ENCODE measurements at places on chromosomes 7 and 10. TPM values are rescaled to one million over a fixed set of nuclear protein-coding genes. Genes with fewer than 3 reads are reported as not detected.

DNA sequence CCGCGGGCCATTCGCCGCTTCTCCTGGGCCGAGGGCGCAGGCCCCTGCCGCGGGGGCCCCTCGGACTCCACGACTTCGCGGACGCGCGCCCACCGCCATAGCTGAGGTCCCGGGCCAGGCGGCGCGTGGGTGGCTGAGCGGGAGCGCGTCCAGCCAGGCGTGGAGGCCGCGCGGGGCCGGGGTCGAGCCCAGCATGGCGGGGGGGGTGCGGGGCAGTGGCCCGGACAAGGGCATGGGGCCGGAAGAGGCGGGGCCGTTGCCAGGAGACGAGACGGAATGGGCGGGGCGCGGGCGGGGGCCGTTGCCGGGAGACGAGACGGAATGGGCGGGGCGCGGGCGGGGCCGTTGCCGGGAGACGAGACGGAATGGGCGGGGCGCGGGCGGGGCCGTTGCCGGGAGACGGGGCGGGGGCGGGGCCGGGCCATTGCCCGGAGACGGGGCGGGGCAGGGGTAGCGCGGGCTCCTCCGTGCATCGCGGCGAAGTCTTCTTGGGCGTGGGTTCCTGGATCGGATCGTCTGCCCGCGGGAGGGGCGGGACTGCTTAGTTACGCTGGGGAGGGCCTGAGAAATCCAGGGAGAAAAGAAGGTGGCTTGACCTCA lies 14.8 kb downstream of the ADAM8 start:
- DNase-seq = peak; percentile 78

The SEMA3A gene
- 4.3 TPM for total RNA-seq

DNA sequence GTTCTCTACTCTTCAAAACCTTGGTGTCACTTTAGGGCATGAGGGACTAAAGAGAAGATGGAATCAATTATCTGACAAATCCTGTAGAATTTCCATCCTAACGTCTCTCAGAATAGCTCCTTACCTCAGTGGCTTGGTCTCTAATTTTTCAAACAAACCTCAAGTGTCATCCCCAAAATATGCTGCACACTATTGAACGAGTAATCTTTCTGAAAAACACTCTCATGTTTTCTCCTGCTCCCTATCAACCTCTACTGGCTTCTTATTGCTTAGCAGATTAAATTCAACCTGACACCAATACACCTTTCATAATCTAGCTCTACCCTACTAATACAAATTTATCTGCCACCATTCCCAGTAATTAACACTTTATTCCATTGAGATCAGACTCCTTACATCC lies 8.5 kb downstream of the CNOT4 start:
- no peak for DNase-seq

- no peak for DNase-seq
These were observed 133.0 kb downstream of the PTPRN2 start for GRCh38 chr7:158454631-158455030.

DNA sequence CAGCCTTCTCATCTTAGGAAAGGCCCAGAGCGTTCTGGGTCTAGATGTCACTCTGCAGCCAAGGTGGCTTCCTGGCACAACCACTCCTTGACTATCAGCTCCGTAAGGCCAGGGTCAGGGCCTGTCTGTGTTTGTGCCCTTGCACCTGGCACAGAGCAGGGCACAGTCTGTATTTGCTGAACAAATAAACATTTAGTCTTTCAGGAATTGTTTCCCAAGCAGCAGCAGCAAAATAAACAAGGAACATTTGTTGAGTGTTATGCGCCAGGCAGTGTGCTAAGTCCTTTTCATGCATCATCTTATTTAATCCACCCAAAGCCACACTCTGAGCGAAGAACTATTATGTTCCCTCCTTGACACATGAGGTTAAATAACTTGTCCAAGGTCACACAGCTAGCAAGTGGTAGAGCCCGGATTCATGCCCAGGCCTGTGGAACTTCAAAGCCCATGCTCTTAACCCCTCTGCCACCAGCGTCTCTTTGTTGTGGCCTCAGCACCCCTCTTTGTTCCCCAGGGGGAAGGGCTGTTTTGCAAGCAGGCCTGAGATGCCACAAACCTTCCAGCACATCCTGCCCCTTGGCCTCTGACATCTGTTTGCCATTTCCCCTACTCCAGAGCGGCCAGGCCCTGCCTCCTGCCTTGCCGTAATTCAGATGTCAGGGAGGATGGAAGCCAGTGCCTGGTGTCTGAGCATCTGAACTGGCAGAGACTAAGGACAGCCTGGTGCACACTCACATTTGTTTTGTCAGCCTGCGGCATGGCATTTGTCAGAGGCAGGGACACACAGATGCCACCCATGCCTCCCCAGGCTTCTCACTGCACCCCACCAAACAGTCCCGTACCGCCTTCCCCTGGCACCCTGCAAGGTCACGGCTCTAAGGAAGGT lies 325.8 kb upstream of the ZMIZ1 start:
- peak; percentile 84 for DNase-seq

DNA sequence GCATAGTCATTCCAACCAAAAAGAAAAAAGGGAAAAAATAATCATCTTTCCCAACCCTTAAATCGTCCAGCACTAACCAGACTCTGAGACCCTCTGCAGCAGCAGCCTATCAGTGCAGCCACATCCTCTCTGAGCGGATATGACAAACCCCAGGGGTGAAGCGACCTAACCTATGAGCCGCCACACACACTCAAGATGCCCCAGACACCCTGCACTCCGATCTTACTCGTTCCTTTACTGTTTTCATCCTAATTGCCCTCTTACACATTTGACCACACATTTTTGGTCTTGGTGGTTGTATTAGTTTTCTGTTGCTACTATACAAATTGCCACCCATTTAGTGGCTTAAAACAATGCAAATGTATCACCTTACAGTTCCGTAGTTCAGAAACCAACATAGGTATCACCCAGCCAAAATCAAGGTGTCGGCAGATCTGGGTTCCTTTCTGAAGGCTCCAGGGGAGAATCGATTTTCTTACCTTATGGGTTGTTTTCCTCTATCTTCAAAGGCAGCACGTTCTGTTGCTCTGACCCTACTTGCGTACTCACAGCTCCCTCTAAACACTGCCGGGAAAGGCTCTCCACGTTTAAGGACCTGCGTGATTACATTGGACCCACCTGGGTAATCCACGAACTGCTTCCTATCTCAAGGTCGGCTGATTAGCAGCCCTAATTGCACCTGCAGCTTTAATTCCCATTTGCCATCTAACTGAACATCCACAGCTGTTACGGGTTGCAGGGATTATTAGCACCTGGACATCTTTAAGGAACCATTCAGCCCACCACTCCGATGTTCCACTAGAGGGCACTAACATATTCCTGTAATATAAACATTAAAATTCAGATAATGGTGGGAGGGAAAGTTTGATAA lies 37.3 kb upstream of the PRSS1 start:
- peak; percentile 29 for DNase-seq
